ENCODE measurements at places on chromosomes 7 and 10.
A peak's percentile ranks its signal among the peaks of the same experiment; 100 is the strongest.

DNA sequence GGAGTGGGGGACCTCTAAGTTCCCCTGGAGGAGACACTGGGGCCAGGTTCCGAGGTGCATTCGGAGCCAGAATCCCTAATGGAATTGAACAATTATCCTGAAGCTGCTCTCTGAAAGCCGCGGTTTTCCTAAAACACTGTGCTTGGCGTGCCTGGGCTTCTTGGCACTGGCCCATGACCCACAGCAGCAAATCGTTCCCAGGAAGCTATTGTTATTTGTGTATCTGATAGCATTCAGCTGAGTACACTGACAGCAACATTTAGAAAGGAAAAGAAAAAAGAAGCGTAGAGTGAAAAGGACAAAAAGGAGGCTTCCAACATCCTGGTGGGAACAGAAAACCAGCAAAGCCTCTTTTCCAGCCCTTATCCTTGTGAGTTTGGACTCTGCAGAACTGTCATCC is 339.8 kb downstream of the FRMD4A start:
- DNase-seq: no peak

- no peak for DNase-seq
Measured at GRCh38 chr7:157339777-157340677, 3.2 kb downstream of the DNAJB6 start.

- no peak for DNase-seq
Measured at GRCh38 chr7:117148971-117149370, 173.9 kb downstream of the WNT2 start.

- DNase-seq: no peak
Measured at GRCh38 chr7:37095122-37095521, 353.5 kb downstream of the ELMO1 start.

GRCh38 chr7:31883761-31884164 is 186.4 kb downstream of the PDE1C start:
- DNase-seq: peak; percentile 81

DNA sequence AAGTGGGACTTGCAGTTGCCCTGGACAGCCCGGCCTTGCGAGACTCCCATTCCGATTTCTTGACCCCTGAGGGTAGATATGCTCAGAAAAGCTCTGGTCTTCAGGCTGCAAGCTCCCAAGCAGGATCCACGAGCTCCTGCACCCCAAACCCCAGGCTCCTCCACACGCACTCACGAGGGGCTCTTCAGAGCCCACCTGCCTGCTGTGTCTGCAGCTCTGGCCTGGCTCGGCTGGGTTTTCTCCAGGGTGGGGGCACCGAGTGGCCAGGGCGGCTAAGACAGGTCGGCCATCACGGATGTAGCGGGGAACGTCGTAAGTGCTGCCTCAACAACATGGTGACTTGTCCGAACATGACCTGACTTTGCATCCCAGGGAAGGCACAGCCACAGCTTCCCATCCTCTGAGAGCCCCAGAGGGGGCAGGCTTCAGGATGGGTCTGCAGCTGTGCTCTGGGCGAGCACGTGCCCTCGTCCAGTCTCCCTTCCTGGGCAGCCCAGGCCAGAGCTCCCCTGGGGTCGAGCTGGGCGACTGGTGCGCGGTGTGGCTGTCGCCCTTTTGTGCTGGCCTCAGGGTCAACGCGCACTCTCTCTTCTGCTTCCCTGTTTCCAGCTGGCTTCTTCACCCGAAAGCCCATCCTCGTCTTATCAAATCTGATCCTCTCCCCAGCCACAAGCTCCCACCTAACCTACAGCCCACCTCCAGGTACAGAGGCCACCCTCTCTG is 415.3 kb downstream of the DNAJB6 start:
- no peak for DNase-seq

- DNase-seq: peak; percentile 99
Measured at GRCh38 chr7:116582806-116583444, 58.1 kb downstream of the CAV1 start.

Data from GM04503 (cell line).